Activated CD4-positive, alpha-beta T cell treated with anti-CD3 and anti-CD28 coated beads, Interleukin-2, amount 50 U/mL, for 24 hours (primary cell): ENCODE measurements at places on chromosomes 2 and 18.

DNA sequence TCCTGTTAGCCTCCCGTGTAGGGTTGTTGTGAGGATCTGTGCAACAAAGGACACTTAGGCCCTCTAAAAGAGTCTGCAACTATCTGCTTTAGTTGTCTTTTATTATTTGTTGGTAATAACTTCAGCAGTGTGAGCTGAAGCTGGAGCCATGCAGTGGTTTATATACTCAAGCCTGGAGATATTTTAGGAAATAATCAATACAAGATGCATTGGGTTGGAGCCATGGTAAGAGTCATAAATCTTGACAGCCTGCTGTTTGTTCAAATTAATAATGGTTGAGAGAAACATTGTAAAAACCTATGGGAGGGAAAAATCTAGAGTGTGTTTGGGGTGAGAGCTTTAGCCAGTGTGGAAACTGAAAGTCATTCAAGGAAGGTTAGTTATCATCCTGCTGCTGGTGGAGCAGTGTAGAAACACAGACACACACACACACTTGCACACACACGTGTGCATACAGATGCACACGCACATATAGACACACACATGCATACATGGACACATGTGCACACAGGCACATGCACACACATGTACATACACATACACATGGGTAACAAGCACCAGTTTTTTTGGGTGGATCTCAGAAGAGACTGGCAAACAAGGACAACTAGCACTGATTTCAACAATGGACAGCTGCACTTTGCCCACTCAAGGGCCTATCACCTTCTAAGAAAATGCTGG is 51.0 kb downstream of the ACOXL start:
- no peak for DNase-seq

DNA sequence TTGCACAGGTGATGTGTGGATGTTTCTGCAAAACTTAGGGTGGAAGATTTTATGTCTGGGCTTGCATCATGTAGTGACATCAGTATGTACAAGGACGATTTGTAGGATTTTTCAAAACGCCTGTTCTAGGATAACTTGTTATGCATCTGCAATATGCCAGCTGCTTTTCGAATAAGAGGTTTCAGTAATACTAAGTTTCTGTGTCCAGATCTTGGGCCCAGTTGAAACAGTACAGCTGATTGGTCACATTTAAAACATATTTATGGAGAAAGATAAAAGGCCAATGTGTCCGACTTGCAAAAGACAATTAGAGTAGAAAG is 1.2 kb downstream of the PTPN4 start:
- no peak for DNase-seq

DNA sequence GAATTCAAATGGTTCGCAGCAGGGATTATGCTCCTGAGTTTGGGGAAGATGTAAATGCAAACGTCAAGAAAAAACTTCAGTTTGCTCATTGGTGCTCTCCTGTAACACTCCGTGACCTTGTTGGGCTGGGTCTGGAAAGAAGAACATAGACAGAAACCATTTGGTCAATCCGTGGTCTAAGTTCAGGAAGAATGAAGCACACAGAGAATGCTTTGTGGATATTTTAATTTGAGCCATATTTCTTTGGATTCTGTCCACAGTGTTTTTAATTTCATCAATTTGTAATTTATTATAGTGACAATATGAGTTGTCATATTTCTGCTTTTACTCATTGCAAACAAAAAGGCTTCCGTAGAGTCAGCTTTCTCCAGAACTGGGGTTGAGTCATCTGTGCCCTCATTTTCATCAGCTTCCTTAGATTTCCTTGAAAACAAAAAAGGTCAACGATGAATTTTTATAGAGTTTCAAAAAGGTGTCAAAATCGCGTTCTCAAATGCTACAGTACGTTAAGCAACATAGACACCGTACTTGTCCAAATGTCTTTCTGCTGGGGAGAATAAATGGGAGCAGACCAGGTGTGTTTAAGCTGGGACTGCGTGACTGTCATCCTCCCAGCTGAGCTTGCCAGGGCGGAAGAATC is 606.4 kb downstream of the RNF144A start:
- no peak for DNase-seq

DNA sequence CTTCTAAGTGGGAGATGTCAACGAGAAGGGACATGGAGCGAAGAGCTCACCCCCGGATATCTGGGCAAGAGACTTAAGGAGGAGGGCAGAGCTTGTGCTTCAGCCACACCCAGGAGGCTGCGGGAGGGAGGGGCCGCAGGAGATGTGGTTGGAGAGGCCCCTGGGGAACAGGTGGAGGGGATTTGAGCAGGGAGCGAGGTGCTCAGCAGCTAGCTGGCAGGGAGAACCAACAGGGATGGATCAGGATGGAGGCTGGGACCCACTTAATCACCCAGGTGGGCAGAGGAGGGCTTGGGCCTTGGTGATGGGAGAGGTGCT is 78.3 kb downstream of the MBP start:
- no peak for DNase-seq

- DNase-seq = no peak
Observed at GRCh38 chr2:53842891-53843290, 16.9 kb downstream of the GPR75 start.
